Germinal center (tissue), 1 donor: ENCODE measurements at places on chromosomes 16 and 17.

DNA sequence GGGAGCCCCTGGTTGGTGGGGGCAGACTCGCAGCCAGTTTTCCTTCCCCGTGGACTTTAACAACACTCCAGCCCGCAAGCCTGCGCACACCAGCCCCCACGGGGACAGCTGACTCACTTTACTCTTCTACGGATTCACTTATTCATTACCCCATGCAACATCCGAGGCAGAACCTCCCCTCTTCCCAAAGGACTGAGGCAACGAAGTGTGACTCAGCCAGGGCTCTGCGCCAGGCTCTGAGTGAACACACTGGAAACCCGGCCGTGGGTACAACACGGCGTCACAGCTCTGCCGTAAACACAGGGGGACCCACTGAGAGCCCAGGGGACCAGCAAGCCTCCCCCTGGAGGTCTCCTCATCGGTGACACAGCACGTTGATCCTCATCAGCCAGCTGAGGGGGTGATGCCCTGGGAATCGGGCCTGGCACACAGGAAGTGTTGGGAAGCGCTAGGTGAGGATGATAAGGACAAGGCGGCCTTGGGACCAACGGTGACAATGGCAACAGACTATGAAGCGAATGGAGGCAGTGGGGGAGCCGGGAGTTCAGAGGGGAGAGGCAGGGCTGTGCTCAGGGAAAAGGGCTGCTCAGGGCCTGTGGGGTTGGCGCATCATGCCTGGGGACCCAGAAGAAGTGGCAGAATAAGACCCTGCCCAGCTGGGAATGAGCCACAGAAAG is 14.6 kb downstream of the COTL1 start:
- DNase-seq, result no peak

GRCh38 chr17:49913226-49914095 is 55.5 kb upstream of the DLX4 start:
- DNase-seq, result no peak

- no peak for DNase-seq
Observed at GRCh38 chr16:13110124-13110796, 208.9 kb downstream of the SHISA9 start.

DNA sequence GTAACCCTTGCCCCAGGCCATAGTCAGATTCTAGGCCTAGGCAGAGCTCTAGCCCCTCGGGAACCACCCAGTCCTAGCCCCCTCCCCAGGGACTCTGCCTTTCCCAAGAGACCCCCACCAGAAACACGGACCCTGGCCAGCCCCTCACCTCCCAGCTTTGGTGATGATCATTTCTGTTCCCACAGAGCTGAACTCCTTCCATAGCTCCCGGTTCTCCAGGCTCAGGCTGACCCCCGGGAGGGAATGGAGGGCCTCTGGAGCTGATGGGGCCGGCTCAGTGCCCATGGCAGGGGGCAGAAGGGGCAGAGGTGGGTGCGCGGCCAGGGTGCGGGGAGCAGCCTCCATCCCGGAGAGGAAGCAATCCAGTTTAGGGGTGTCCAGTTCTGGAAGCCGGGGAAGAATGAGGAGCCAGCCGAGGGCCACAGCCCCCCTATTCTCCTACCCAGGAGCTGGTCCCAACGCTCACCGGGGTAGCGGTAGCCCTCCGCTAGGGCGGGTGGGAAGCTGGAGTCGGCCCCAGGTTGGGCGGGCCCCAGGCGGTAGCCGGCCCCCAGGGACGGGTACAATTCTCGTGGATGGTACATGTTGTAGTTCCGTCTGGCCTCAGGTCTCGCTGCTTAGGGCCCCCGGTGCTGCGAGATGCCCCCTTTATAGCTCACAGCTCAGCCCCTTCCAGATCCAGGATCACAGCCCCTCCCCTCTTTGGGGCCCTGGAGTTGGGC is 953 bp downstream of the TBX6 start:
- DNase-seq, result no peak

GRCh38 chr16:71895679-71896365 is 491 bp downstream of the IST1 start:
- peak; percentile 38 for DNase-seq
